Globus pallidus (tissue), 1 donor: ENCODE measurements at places on chromosomes 12 and 14.

DNA sequence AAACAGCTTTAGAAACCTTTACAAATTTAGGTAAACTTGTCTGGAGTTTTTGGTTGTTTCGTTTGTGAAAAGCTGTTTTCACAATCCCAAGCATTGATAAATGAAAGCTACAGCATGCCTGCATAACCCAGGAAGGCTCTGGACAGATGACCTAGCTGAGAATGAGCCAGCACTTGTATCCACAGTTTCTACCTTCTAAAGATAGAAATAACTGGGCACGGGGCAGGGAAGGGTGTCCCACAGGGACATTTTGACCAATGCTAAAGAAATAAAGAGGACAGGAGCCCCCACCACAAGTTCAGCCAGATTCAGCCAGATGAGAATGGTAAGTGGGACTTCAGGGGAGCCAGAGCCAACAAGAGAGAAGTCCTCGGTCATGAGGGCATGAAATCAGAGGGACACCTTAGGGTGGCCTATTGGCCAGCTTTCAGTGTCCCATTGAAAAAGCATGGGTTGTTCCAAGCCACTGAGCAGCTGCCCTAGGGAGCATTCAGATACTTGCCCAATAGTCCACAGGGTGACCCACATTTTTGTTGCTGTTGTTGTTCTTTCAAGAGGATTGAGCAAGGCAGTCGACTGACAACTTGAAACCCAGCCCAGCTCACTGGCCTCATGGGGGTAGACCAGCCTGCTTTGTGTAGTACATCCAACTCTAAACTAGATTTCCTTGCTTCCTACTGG lies 140.3 kb upstream of the NUDT4 start:
- DNase-seq = no peak

DNA sequence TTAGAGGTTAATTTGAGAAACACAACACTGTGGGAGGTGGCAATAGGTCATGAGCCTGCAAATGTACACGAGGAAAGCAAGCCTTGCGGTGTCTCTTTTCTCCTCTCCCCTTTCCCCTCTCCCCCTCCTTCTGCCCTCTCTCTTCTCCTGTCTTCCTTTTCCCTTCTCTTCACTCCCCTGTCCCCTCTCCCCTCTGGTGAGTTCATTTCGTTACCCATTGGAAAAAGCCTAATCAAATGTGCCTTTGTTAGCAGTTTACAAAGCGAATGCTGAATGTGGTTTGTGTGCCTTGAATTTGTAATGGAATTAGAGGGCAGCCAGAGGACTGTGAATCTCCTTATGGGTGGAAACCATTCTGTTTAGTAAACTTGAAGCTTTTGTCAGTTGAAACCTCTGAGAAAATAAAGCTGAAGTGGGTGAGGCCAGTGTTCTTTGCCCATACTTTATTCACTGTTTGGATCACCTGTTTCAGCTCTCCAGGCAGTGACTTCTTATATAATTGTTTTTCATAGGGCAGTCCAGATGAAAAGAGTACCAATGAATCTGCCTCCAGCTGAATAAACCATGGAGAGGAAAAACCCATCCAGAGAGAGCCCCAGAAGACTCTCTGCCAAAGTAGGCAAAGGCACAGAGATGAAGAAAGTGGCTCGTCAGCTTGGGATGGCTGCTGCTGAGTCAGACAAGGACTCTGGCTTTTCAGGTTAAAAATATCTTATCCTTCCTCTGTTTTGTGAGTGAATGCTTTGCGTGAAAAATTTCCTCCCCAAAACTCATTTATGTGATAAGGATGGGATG lies 7.3 kb downstream of the CIPC start:
- DNase-seq = peak; percentile 96

- no peak for DNase-seq
Observed at GRCh38 chr12:47156167-47156736, 76.5 kb upstream of the AMIGO2 start.

GRCh38 chr14:97490521-97491070 lies 693.4 kb downstream of the VRK1 start:
- no peak for DNase-seq

DNA sequence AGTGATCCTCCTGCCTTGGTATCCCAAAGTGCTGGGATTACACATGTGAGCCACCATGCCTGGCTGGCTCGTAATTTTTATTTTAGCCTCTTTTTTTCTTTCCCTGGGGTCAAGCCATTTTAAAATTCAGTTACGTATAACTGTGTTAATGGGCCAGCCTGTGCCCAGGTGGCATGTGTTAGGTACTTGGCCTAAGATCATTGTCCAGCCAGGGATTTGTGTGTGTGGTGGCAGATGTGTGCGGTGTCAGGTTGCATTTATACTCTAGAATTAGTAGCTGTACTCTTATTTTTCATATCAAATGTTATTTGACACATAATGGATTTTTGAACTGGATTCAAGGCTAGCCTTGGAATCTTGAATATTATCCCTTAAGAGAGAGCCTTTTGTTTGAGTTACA lies 69.3 kb downstream of the FBXO34 start:
- no peak for DNase-seq

GRCh38 chr14:73254247-73255004 lies 17.1 kb downstream of the PAPLN start:
- no peak for DNase-seq

- DNase-seq = no peak
Observed at GRCh38 chr12:123036466-123037285, 56.2 kb downstream of the ARL6IP4 start.

GRCh38 chr14:81402123-81402495 lies 2.0 kb upstream of the STON2 start:
- no peak for DNase-seq

DNA sequence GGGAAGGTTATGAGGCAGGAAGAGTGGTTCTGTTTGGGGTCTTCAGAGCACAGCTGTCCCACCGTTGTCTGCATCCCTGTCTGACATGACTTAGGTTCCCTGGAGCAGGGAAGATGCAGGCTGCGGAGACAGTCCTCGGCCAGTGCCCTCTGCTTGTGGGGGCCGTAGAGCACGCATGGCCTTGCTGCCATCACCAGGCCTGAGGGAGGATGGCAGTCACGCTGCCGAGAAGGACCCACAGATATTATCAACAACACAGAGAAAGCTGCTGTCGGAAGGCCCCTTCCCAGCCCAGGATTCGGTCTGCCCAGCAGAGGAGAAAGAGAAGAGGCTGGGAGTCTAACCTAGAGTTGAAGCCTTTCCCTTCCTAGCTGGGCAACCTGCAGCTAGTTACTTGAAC lies 35.0 kb downstream of the ERH start:
- DNase-seq = peak; percentile 49

DNA sequence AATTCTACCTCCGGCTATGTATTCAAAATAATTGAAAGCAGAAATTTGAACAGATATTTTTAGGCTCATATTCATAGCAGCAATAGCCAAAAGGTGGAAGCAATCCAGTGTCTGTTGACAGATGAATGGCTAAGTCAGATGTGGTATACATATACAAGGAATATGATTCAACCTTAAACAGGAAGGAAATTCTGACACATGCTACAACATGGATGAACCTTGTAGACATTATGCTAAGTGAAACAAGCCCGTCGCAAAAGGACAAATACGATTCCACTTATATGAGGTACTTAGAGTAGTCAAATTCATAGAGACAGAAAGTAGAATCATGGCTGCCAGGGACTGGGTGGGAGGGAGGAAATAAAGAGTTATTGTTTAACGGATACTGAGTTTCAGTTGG lies 331.6 kb downstream of the PCNX1 start:
- DNase-seq = no peak

- DNase-seq = no peak
Observed at GRCh38 chr14:91753501-91754128, 21.7 kb upstream of the CATSPERB start.
